Colonic mucosa (tissue), 4 donors: ENCODE measurements at places on chromosomes 2 and 18.

DNA sequence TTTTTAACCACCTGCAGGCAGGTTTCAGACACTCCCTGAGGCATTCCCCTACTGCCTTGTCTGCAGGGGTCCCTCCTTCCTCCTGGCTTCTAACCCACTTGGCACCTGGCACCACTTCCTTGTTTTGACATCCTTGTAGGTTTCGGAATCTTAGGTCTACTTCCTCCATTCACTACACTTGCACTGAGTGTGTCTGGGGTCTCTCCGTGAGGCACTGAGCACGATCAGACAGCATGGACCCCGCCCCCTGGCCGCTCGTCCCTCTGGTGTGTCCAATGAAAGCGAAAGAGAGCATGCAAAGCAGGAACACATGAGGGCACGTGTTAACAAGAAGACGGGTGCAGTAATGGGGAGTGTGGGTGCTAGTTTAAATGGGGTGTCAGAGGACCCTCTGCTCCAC, 63.8 kb downstream of the HAUS1 start:
- DNase-seq = peak; percentile 51
- H3K27ac ChIP-seq = no peak overlapping the region
- peak overlapping the region; percentile 9 for H3K4me3 ChIP-seq
- no peaks in the 10 kb centered on the region for H3K4me1 ChIP-seq

DNA sequence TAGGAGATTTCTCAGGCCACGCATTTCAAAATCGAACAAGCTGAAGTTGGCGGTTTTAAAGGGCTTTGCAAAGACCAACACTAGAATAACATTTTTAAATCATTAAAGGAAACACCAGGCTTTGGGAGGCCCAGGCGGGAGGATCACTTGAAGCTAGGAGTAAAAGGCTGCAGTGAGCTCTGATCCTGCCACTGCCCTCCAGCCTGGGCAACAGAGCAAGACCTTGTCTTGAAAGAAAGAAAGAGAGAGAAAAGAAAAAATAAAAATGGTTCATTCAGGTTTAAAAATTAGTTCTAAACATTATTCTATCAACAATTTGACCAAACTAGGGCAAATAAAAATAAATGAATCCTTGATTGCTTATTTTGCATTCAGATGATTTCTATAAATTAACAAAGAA, 789 bp upstream of the CHST9 start:
- H3K27ac ChIP-seq = no peak overlapping the region
- H3K4me3 ChIP-seq = no peak overlapping the region
- DNase-seq = no peak
- peaks cover 14% of the 10 kb centered on the region for H3K27me3 ChIP-seq
- H3K4me1 ChIP-seq = no peaks in the 10 kb centered on the region

DNA sequence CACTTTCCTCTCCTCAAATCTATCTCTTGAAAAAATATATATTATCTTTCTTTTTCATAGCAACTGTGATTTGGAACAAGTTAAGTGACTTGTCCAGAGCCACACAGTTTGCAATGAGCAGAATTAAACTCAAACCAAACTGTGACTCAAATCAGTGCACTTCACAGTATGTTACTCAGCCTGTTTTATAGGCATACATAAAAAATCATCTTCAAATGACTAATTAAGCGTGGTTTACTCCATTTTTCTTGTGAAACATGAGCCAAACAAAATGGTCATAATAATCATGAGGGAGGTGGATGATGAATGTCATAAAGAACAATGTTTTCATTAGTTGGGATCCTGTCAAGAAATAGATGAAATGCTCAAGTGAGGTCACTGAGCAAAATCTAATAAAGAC, 6.1 kb upstream of the CCDC178 start:
- no peak for DNase-seq
- no peak overlapping the region for H3K4me3 ChIP-seq
- H3K36me3 ChIP-seq = no peaks in the 10 kb centered on the region
- H3K27ac ChIP-seq = no peak overlapping the region
- H3K4me1 ChIP-seq = no peaks in the 10 kb centered on the region

- H3K4me3 ChIP-seq = no peak overlapping the region
- DNase-seq = no peak
- H3K36me3 ChIP-seq = no peaks in the 10 kb centered on the region
- H3K4me1 ChIP-seq = no peaks in the 10 kb centered on the region
- H3K27ac ChIP-seq = no peak overlapping the region
Observed at GRCh38 chr2:1478311-1479305, 65.3 kb downstream of the TPO start.
